Pons (tissue), 1 donor: ENCODE measurements at places on chromosomes 11 and 22.

- DNase-seq, result no peak
These were observed 34.1 kb downstream of the OTOG start for GRCh38 chr11:17581036-17581731.

DNA sequence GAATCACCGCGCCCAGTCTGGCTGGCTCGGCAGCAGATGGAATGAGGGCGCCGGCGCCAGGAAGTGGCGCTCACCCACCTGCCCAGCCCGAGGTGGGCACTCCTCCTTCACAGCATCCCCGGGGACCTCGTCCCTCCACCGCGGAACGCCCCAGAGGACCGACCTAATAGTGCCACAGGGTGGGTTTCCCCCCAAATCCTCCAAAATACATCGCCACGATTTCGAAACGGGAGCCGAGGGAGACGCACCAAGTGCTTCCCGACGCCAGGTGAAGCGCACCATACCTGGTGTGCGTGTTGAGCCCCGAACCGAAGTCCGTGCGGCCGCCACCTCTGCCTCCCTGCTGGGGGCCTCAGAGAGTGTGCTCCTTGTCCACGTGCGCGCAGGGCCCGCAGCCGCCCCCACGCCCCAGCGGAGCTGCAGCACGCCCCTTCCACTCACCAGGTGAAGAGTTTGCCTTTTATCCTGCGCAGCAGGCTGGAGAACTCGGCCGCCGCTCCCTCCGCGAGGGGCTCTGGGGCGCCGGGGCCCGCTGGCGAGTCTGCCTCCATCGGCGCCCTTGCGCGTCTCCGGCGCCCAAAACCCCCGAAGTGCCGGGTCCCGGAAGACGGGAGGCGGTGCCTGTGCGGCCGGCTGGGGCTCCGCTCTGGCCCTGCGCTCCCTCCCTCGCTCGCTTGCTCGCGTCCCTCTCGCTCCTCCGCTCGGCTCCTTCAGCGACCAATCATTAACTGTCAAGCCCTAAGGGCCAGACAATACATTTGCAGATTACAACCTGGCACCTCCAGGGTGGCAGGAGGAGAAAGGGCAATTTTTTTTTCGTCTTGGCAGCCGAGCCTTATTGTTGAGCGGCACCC is at the start of gene SLC35F2:
Gene SLC35F2, minus strand, starts transcription at position 571 of the 854 bp plus-strand sequence. Its CDS starts 20 bp downstream, at position 551.
- peak; percentile 17 for DNase-seq

DNA sequence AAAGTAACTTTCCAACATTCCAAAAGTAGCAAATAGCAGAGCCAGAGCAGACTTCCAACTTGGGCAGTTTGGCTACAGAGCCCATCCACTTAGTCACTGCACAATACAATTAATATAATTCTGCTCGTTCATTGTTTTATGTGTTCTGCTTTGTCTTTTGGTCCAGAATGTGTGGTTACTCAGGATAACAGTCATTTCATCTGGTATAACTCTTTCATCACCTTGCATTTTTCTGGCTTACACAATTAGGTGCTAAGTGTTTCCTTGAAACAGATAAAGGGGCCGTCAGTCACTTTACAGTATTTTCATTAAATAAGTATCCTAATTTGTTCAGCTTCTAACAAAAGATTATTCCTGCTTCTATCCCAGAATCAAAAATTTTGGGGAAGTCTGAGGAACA is 87.2 kb downstream of the LARGE2 start:
- DNase-seq, result no peak

DNA sequence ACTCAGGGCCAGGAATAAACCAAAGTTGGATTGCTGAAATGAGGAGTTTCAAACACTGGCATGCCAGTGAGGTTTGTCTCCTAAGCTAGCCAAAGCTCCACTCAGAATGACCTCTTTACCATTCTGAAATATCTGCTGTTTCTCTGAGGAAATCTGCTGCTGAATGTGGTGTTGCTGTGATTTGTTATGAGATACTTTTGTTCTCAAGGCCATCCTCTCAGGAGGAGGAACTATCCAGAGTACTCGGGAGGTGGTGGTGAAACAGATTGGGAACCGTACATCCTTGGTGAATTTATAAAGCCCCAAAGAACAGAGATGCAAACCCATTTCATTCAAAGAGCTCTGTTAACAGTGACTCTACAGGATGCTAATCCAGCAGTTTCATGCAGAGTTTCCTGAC is 50.5 kb downstream of the BDNF start:
- DNase-seq, result no peak

DNA sequence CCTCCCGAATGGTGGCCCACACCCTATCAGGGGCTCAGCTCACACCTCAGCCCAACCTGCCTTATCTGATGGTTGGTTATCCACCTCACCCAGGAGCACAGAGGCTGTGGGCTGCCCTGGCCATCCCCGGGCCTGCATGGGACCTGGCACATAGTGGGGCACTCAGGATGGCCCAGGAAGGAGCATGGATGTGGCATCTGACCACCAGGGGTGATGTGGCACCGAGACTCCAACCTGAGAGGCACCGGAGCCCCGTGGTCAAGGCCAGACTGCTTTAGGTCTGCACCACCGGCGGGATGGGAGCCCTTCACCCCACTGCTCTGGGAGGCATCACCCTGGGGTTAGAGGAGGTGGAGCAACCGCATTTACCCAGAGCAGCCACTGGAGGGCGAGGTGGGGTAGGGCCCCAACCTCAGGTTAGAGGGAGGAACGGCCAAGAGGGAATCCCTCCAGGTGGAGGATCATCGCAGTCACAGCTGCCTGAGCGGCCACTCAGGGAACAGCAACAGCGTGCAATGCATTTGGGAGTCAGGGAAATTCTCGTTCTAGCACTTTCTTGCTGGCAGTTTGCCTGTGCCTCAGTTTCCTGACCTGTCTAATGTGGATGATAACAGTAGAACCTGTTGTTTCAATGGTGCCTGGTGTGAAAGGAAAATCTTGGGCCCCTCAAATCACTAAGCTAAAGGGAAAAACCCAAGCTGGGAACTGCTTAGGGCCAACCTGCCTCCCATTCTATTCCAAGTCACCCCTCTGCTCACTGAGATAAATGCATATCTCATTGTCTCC is 52.9 kb upstream of the CARS1 start:
- DNase-seq, result no peak

GRCh38 chr11:58466293-58466692 is 24.3 kb upstream of the OR5B12 start:
- DNase-seq, result no peak

GRCh38 chr11:108698844-108699642 is 34.2 kb downstream of the DDX10 start:
- DNase-seq, result no peak

DNA sequence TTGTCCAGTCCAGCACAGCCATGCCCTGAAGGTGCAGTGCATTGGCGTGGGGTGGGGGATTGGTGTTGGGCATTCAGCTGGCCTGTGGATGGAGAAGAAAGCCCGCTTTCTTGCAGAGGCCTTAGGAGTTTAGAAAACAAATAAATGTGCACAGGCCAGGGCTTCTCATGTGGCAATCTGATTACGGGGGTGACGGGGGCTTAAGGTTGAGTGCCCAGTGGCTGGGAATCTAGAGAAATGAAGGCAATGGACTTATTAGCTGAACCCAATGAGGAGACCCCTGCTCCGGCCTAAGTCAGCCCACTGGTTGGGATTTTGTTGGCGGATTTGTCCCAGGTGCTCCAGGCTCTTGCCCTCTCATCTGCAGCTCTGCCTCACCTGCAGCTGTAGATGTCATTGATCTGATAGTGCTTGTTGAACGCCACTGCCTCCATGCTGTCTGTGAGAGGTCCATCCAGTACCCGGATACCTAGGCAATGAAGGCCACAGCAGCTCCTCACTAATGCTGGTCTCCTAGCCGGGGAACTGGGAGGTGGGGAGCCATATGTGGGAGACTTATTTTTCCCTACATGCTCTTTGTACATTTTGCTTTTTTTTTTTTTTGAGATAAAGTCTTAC is 6.2 kb downstream of the PCSK7 start:
- DNase-seq, result no peak

GRCh38 chr11:47071791-47072261 is 104.9 kb downstream of the ARFGAP2 start:
- DNase-seq, result no peak

GRCh38 chr11:106459135-106459534 is 381.7 kb downstream of the AASDHPPT start:
- no peak for DNase-seq

DNA sequence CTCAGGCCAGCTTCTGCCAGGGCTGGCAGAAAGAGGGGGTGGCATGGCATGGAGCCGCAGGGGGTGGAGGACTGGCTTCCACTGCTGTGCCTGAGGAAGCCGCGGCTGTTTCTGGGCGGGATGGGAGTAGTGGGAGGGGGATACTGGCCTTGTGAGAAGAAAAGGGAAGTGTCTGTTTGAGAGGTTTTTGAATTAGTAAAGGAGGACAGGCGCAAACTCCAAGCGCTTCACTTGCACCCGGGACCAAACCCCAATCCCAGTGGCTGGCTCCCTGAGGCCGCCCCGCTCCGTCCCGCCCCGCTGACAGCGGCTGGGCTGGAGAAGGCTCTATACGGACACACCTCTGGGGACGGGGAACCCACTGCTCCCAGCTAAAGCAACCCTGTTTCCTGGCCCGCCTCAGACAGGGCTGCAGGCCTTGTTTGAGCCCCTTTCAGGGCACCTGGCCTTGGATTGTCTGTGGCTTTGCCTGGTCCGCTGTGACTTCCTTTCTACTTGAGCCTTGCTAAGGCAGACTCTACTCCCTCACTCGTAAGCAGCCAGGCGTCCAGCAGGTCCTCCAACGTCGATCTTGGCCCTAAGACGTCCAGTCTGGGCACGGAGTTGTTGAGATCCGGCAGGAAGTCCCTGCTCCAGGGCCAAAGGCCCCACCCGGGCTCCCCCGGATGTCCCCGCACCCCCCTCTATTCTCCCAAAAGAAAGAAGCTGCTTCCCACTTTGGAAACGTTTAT is 2.2 kb downstream of the APOA1 start:
- DNase-seq, result no peak

- no peak for DNase-seq
These were observed 1024.3 kb downstream of the TBC1D22A start for GRCh38 chr22:47786650-47787290.

DNA sequence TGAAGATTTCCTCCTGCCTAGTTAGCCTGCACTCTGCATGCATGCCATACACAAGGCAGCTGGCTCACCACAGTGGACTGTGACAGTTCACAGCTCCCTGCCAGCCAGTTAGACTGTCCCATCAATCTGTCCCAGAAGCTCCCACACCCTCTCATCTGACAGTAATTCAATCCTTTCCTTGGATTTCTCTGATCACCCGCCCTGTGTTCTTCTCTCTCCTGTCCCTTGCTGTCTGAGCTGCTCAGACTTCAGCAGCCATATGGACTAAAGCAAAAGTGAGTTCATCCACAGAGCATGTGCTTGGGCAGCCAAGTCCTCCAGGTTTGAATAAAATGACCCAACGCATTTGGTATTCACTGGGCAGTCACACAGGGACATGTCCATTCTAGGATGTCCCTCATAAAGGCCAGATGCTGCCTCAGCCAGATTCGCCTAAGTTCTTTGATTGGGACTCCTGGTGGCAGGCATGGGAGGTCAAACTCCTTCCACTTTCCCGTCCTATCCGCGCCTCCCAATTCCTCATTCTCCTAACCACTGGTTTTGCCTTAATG is 54.5 kb upstream of the ZBTB44 start:
- DNase-seq, result peak; percentile 88

- no peak for DNase-seq
These were observed 1343.7 kb downstream of the BRD1 start for GRCh38 chr22:48483764-48484528.

DNA sequence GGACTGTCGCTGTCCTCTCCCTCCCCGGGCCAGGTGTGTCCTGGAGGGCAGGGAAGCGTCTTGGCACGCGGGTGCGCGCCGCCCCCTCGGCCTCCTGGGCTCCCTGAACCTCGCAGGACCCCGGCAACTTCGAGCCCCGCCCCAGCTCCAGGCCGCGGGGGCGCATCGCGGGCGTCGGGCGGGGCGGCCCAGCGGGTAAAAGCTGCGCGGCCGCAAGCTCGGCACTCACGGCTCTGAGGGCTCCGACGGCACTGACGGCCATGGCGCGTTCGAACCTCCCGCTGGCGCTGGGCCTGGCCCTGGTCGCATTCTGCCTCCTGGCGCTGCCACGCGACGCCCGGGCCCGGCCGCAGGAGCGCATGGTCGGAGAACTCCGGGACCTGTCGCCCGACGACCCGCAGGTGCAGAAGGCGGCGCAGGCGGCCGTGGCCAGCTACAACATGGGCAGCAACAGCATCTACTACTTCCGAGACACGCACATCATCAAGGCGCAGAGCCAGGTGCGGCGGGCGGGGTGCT is at the start of gene CST6:
Gene CST6, plus strand, starts transcription at position 224 of the 519 bp plus-strand sequence. Its CDS starts 37 bp downstream, at position 261.
- no peak for DNase-seq

GRCh38 chr11:22449441-22449840 is 111.3 kb downstream of the SLC17A6 start:
- DNase-seq, result no peak

DNA sequence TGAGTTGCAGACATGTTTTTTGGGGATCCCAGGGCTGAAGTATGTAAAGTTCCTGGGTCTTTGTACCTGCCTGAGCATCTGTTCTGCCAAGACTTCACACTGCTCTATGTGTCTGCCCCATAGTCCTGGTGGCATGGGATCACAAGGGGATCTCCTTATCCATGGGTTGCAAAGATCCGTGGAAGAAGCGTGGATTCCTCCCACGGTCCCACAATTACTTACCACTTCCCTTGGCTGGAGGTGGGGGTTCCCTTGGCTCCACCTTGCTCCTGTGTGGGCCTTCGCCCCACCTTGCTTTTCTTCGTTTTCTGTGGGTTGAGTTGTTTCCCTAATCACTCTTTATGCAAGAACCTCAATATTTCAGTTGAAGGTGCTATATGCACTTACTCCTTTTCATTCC is 157.4 kb upstream of the CHORDC1 start:
- DNase-seq, result no peak

DNA sequence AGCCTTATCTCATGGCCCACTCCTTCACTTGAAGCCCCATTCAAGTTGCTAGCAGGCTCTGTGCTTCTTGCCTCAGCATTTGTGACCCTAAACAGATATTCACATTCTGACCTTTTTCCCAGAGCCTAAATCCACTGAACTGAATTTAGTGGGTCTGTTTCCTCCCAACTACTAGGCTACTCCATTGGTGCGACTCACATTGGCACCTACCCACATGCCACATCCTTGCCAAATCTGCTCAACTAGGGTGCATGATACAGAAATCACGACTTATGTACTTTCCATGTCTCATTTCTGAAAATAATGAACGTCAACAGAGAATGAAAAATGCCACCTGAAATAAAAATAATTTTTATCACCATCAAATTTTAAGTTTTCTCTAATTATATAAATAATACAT is 8.4 kb upstream of the MMP12 start:
- DNase-seq, result no peak

DNA sequence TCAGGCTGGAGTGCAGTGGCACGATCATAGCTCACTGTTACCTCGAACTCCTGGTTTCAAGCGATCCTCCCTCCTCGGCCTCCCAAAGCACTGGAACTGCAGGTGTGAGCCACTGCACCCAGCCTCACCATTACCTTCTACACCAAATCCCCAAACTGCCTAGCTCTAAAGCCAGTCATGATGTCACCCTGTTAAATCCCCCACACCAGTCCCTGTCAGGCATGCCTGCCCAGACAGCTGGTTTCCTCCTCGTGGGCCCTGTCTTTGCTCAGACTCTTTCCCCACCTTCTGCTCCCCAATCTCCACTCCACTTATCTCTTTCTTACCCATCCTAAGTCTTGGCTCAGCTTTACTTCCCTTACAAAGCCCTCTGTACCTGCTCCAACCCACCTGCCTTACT is 12.5 kb upstream of the EXPH5 start:
- DNase-seq, result no peak

GRCh38 chr11:82046778-82047177 is 686.9 kb downstream of the FAM181B start:
- DNase-seq, result no peak

GRCh38 chr11:109933126-109933525 is 160.1 kb upstream of the ZC3H12C start:
- no peak for DNase-seq
